Thoracic aorta (tissue), 2 donors: ENCODE measurements at places on chromosomes 16 and 17. TPM values are rescaled to one million over a fixed set of nuclear protein-coding genes. Genes with fewer than 3 reads are reported as not detected.

- DNase-seq: no peak
Observed at GRCh38 chr16:77574867-77575624, 140.2 kb upstream of the ADAMTS18 start.

- DNase-seq: no peak
Observed at GRCh38 chr16:85125570-85126393, 13.5 kb upstream of the CIBAR2 start.

DNA sequence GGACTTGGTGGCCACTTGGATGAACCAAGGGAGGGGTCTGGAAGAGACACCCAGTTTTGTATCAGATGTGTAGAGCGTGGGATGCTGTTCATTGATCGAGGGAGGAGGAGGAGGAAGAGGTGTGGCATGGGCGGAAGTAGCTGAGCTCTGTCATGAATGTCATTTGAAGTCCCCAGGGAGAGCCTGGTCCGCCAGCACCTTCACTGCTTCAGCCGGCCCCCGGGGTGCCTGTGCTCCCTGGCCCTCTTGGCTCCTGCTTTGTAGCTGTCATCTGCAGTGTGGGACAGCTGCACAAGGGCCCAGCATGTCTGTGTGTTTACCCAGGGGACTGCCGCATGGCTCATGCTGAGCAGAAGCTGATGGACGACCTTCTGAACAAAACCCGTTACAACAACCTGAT, 75.4 kb upstream of the RBL2 start:
- DNase-seq: no peak

DNA sequence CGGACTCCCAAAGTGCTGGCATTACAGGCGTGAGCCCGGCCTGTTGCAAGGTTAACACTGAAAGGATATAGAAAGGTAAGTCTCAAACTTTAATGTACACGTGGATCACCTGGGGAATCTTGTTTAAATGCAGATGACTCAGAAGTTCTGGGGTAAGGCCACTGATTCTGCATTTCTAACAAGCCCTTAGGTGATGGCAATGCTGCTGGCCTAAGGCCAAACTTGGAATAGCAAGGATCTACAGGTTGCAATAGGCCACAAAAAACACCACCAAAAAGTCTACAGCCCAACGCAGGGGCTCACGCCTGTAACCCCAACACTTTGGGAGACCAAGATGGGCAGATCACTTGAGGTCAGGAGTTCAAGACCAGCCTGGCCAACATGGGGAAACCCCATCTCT, 4.2 kb downstream of the CMTM4 start:
- DNase-seq: no peak

- DNase-seq: no peak
Observed at GRCh38 chr16:35639233-35640205, 2180.1 kb downstream of the TP53TG3F start.

DNA sequence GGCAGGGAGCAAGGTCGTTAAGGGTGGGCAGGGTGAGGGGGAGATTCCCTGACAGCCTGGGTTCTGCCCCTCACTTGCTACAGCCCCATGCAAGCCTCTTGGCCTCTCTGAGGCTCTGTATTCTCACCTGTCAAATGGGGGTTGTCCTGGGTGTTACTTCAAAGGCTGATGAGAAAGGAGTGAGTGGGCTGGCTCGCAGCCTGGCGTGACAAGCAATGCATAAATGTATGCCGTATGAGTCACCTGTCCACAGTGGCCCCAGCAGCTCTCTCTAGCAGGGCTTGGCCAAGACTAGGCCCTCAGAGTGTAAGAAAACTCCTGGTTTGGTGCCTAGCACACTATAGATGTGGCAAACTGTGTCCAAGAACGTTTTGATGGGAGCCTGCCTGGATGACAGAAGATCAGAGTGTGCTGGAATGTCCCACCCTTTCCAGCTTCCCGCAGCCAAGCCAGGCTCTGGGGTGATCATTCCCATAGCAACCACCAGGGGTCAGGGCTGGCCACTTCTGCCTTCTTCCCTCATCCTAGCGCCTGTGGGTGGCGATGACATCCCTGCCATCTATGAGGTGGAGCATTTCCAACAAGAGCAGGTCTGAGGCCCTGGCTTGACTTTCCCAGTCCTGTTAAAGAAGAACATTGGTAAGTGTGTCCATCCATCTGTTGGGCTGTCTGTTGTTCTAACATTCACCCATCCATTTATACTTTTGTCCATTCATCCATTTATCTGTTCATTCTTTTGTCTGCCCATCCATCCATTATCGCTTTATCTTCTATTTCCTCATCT, 37.2 kb upstream of the ADGRG1 start:
- no peak for DNase-seq

DNA sequence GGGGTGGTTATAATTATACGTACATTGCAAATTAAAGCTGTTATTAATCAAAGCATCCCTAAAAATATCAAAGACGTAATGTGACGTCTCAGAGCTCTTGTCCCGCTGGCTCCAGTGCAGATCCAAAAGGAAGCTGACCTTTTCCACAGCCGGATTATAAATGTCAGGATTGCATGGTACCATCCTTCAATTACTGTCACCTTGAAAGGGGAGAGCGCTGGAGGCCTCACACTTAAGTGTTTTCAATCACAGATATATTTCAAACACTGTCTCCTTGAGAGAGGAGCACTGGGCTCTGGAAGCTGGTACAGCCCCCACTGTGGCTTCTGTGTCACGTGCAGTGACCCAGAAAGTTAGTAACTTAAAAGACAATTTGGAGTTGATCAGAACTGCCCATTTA, 94.2 kb downstream of the AIPL1 start:
- no peak for DNase-seq

- DNase-seq: no peak
Observed at GRCh38 chr17:72735592-72735991, 356.9 kb downstream of the SLC39A11 start.

GRCh38 chr16:69833357-69834282, 71.5 kb downstream of the WWP2 start:
- DNase-seq: no peak

DNA sequence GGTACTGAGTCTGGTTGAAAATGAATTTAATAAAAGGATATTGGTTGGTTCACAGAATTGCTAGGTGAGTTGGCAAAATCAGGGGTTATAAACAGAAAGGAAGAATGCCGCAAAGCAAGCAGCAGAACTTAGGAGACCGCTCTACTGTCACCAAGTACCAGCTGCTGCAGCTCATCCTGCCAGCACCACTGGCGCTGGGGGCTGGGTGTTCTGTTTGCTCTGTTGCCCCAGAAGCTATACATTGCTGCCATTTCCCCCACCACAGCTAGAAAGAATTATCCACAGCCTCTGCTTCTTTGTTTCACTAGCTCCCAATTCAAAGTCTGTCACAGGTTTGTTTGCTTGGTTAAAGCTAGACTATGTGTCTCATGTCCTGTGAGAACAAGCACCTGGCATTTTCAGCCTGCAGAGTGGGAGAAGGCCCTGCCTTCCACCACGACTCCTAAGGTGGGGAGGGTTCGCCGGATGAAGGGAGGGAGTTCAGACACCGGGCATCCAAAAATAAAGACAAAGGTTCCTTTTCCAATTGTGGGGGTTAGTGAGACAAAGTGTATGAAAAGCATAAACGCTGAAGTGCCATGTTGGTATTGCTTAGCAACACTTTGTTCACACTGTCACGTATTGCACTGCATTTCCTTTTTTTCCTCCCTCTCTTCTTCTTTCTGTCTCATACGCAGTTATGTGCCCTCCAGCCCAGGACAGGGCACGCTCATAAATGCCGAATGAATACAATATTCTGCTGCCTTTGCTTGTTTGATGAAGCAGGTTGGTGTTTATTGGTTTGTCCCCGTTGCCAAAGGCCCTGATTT, 9.6 kb upstream of the CPD start:
- no peak for DNase-seq

GRCh38 chr17:82062984-82063368, 2.6 kb downstream of the DUS1L start:
- no peak for DNase-seq

Gene G6PC1
- not detected for total RNA-seq

Gene SYNGR3
- 0.49 TPM for total RNA-seq

Gene TMEM219
- total RNA-seq: 161 TPM

Gene ZNF750
- total RNA-seq: not detected

Gene KARS1
- total RNA-seq: 71.5 TPM

Gene OR1E2
- not detected for total RNA-seq
